ENCODE measurements at places on chromosomes 4 and X.

DNA sequence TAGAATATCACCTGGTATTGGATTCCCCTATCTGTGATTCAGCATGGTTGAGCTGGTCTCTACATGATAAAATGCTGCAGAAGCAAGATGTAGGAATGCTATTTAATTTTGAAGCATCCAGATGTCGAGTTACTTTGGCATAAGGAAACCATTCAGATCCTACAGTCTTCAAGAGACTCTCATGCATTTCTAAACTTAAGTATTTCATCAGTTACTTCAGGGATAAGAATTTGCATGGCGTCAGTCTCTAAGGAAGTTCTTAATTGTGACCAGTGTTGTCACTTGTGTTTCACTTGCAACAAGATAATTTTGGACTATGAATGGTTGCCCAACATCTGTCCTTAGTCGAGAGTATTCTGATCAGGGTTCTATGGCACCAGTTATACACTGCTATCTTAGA is 192.4 kb downstream of the CCNG2 start:
- no peak for DNase-seq

GRCh38 chr4:53786632-53787031 is 195.3 kb upstream of the LNX1 start:
- no peak for DNase-seq

GRCh38 chrX:49184294-49185281 is 1.6 kb downstream of the PRICKLE3 start:
- no peak for DNase-seq

- DNase-seq, result no peak
These were observed 420.4 kb downstream of the GBA3 start for GRCh38 chr4:23113104-23113503.

GRCh38 chrX:143455046-143455445 is 62.2 kb downstream of the SPANXN3 start:
- no peak for DNase-seq

DNA sequence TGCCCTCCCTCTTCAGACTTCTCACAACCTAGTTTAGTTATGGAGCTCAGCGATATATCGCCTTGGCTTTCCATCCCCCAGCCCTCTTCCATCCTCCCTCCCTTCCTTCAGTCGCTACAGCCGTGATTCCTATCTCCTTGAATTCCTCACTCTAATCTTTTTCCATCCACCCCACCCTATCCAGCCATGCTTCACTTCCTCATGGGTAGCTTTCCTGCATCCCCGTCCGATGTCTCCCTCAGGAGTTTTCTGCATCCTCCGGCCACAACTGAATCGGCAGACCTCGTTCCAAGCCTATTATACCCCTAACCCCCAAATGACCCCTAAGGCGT is 456 bp downstream of the SNX12 start:
- DNase-seq, result no peak

DNA sequence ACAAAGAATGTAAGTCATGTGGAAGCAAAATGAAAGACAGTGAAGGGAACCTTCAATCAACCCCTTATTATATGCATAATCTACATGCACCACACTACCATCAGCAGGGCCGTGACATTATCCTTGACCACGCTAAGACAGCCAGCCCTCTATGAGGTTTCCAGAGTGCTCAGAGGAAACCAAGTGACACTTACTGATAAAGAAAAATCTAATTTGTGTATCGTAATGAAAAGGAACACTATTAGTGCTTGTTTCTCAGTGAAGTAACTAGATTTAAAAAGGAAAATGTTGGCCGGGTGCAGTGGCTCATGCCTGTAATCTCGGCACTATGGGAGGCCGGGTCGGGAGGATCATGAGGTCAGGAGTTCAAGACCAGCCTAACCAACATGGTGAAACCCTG is 56.4 kb downstream of the ABCG2 start:
- no peak for DNase-seq
